Central memory CD8-positive, alpha-beta T cell (primary cell): ENCODE measurements at places on chromosomes 7 and 10.

- H3K4me1 ChIP-seq, result no peaks in the 10 kb centered on the region
- no peak for DNase-seq
- H3K27ac ChIP-seq, result no peak overlapping the region
- H3K27me3 ChIP-seq, result no peaks in the 10 kb centered on the region
- H3K36me3 ChIP-seq, result no peaks in the 10 kb centered on the region
Measured at GRCh38 chr10:124150189-124150806, 56.9 kb upstream of the CHST15 start.

- H3K4me3 ChIP-seq, result peak overlapping the region; percentile 76
- peaks cover 37% of the 10 kb centered on the region for H3K4me1 ChIP-seq
- H3K36me3 ChIP-seq, result peaks cover 5% of the 10 kb centered on the region
- no peak for DNase-seq
Measured at GRCh38 chr10:101228153-101228965, 904 bp downstream of the LBX1 start.

DNA sequence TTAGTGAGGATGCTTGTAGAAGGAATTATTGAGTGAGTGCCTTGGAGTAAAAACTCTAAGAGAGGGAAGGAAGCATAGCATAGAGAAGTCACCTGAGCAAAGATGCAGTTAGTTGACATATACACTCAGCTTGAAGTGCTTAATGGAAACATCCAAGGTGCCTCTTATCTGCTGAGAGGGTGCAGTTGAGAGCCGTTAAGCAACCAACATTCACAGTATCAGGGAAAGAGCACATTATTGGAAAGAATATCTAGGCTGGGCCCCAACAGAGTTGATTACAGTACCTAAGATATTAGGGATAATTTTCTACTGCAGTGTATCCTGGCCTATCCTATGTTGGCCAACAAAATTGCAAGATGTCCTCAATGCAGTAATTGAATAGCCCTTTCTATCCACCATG is 302.0 kb downstream of the ETV1 start:
- no peak overlapping the region for H3K4me3 ChIP-seq
- no peaks in the 10 kb centered on the region for H3K27me3 ChIP-seq
- H3K4me1 ChIP-seq, result no peaks in the 10 kb centered on the region
- H3K36me3 ChIP-seq, result no peaks in the 10 kb centered on the region
- H3K27ac ChIP-seq, result no peak overlapping the region

DNA sequence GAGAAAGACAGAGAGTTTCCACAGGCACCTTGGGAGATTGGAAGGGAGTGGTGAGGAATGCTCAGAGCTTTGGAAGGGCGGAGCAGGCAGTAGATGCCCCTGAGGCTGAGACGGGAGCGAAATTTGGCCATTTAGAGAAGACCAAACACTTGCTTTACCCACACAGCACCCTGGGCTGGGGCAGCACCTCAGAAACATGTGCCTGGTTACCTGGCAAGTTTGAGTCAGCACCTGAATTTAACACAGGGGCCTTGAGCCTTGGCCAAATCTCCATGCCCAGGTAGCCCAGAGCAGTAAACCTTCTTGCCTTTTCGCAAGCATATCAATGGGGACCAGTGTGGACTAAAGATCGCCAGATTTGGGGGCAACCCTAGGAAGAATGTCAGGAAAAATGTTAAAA is 111.9 kb upstream of the NFE2L3 start:
- peaks cover 79% of the 10 kb centered on the region for H3K27me3 ChIP-seq
- no peak for DNase-seq
- no peak overlapping the region for H3K4me3 ChIP-seq
- H3K36me3 ChIP-seq, result peaks cover 2% of the 10 kb centered on the region
- H3K27ac ChIP-seq, result no peak overlapping the region

GRCh38 chr10:43202224-43202656 is 64.0 kb downstream of the CSGALNACT2 start:
- peak; percentile 33 for DNase-seq
- H3K4me3 ChIP-seq, result peak overlapping the region; percentile 80
- H3K27me3 ChIP-seq, result no peaks in the 10 kb centered on the region
- peaks cover 9% of the 10 kb centered on the region for H3K36me3 ChIP-seq
- peaks cover 13% of the 10 kb centered on the region for H3K4me1 ChIP-seq
- H3K27ac ChIP-seq, result peak overlapping the region; percentile 55

DNA sequence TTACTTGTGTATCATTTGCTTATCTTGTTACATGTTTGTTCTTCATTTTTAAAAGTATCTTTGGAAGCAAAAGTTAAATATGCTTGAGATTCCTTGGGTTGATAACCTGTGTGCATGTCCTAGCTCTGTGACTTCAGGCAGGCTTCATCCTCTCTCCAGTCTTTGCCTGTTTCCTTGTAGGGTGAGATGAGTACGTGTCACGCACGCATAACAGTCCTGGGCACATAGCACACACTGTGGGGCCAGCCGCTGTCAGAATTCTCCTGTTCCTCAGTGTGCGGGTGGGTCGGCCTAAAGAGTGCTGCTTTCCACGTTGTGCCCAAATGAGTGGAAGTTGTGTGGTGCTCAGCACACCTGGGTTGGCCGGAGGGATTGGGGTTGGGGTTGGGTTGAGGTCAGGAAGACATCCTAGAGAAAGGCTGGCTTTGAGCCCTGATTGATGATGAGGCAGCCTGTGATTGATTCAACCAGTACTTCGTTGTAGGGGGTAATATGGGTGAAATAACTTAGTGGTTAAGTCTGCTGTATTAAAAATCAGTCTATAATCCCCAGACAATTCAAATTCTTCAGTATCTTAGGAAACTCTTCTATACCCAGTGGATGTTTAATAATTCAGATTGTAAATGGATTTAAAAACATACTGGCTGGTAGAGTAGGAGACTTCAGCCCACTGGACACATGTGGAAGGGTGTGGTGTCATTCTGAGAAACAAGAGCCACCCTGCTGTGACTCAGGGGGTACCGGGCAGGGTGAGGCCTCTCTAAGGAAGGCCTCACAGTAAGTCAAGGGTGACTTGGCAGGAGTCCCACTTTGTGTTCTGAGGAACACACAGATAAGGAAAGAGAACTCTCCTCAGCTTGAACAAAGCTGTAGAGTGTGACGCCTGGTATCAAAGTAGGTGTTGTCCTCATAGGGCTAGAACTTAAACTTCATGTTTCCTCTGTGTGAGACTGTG is 54.8 kb downstream of the DAGLB start:
- peaks cover 54% of the 10 kb centered on the region for H3K4me1 ChIP-seq
- H3K4me3 ChIP-seq, result no peak overlapping the region
- DNase-seq, result no peak
- H3K27ac ChIP-seq, result peak overlapping the region; percentile 63

DNA sequence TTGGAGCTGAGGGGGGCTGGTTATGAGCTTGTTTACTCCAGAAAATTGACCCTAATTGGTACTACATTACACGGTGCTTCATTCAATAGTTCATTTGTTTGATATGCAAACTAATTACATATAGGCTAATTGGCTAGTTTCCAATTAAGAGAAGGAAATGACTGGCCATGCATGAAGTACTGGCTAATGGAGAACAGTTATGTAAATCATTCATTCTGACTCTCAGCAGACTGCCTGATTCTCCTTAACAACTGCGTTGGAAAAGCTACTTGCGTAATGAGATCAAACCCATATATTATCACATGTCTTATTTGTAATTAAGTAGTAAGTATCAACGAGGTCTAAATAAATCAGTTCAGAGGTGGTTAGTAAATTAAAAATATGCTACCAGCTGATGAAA is 81.8 kb upstream of the CTTNBP2 start:
- no peak overlapping the region for H3K27ac ChIP-seq
- no peaks in the 10 kb centered on the region for H3K36me3 ChIP-seq
- peaks cover 10% of the 10 kb centered on the region for H3K27me3 ChIP-seq
- no peak overlapping the region for H3K4me3 ChIP-seq

GRCh38 chr10:15363031-15363430 is 8.1 kb downstream of the FAM171A1 start:
- H3K27ac ChIP-seq, result no peak overlapping the region
- no peaks in the 10 kb centered on the region for H3K36me3 ChIP-seq
- peaks cover 39% of the 10 kb centered on the region for H3K27me3 ChIP-seq
- no peak for DNase-seq
- H3K4me3 ChIP-seq, result no peak overlapping the region

- peaks cover 4% of the 10 kb centered on the region for H3K36me3 ChIP-seq
- H3K4me3 ChIP-seq, result no peak overlapping the region
- DNase-seq, result no peak
- H3K4me1 ChIP-seq, result peaks cover 50% of the 10 kb centered on the region
- H3K27me3 ChIP-seq, result no peaks in the 10 kb centered on the region
Measured at GRCh38 chr10:50410066-50410811, 158.9 kb upstream of the ASAH2 start.

GRCh38 chr7:16071246-16071857 is 350.0 kb downstream of the CRPPA start:
- no peaks in the 10 kb centered on the region for H3K36me3 ChIP-seq
- no peaks in the 10 kb centered on the region for H3K4me1 ChIP-seq
- no peak overlapping the region for H3K27ac ChIP-seq
- no peak overlapping the region for H3K4me3 ChIP-seq
- H3K27me3 ChIP-seq, result peaks cover 11% of the 10 kb centered on the region

DNA sequence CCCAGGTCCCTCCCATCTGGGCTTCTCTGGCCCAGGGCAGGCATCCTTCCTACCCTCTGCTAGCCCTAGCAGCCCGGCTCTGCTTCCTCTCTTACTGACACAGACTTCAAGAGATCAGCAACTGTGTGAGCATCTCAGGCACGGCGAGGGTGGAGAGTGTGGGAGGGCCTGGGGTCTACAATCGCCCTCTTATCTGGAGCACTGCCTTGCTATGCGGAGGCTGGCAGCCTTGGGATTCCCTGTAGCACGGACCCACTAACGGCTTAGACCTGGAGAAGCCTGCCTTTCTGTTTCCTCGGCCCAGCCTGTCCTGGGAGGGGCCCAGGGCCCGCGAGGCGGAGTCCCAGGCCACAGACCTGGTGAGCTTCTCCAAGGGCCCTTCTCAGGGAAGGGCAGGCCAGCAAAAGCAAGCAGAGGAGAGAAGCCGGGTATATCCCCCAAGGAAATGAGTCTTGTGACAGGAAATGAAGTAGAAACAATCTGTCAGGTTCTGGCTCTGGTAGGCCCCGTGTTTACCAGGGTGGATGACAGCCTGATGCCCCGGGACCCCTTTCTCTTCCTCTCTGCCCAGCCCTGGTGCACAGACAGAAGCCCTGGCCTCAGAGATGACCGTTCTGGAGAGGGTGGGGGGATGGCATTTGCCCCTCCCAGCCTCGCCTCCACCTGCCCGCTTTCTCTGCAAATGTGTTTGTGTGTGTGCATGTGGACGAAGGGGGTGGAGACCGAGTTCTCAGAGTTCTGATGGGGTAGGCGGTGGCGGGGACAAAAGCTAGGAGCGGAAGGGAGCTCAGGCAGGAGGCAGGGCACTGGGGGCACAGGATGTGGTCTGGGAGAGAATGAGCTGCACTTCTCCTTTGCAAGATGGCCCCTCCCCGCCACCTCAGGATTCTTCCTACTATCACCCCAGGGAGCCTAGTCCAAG is 2.5 kb downstream of the LRCH4 start:
- no peaks in the 10 kb centered on the region for H3K27me3 ChIP-seq
- peaks cover 31% of the 10 kb centered on the region for H3K4me1 ChIP-seq
- peak overlapping the region; percentile 97 for H3K4me3 ChIP-seq
- no peak for DNase-seq

- no peaks in the 10 kb centered on the region for H3K4me1 ChIP-seq
- no peak for DNase-seq
- H3K27me3 ChIP-seq, result no peaks in the 10 kb centered on the region
- H3K27ac ChIP-seq, result no peak overlapping the region
- no peak overlapping the region for H3K4me3 ChIP-seq
Measured at GRCh38 chr7:36227223-36227622, 74.2 kb downstream of the EEPD1 start.

- H3K36me3 ChIP-seq, result no peaks in the 10 kb centered on the region
- H3K27ac ChIP-seq, result no peak overlapping the region
- no peaks in the 10 kb centered on the region for H3K4me1 ChIP-seq
Measured at GRCh38 chr10:8951440-8952089, 897.1 kb downstream of the GATA3 start.

DNA sequence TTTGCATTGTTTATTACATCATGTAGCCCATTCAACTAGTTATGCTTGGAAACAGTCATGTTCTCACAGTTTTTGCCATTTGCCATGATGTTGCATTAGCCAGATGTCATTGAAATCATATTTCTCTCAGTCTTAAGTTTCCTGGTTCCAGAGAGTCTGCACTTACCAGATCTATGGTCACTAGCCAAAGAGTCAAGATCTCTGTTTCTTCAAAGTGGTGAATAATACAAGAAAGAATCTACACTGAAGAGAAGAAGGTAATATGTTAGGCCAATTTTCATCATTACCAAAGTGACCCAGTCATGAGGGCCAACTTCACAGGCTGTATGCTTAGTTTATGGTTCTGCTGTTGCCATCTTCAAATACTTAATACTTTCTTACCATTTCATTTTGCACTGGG is 89.0 kb upstream of the PHYHIPL start:
- no peaks in the 10 kb centered on the region for H3K4me1 ChIP-seq
- DNase-seq, result no peak
- no peaks in the 10 kb centered on the region for H3K27me3 ChIP-seq
- peaks cover 1% of the 10 kb centered on the region for H3K36me3 ChIP-seq

DNA sequence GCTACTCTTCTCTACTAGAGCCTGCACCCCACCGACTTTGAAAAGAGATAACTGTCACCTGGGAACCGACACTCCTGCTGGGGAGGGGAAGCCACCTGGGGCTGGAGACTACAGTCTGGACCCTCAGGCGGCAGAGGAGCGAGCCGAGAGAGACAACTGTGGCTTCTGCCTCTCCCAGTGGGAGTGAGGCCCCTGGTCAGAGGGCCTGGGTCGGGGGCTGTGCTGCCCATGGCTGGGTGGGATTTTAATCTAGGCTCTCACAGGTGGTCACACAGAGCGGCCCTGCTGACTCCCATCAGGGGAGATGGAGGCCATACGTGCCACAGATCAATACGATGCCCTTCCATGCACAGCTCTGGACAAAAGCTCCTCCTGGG is 372.1 kb downstream of the DNAJB6 start:
- peaks cover 2% of the 10 kb centered on the region for H3K36me3 ChIP-seq
- no peaks in the 10 kb centered on the region for H3K4me1 ChIP-seq
- no peak for DNase-seq
- H3K4me3 ChIP-seq, result no peak overlapping the region

DNA sequence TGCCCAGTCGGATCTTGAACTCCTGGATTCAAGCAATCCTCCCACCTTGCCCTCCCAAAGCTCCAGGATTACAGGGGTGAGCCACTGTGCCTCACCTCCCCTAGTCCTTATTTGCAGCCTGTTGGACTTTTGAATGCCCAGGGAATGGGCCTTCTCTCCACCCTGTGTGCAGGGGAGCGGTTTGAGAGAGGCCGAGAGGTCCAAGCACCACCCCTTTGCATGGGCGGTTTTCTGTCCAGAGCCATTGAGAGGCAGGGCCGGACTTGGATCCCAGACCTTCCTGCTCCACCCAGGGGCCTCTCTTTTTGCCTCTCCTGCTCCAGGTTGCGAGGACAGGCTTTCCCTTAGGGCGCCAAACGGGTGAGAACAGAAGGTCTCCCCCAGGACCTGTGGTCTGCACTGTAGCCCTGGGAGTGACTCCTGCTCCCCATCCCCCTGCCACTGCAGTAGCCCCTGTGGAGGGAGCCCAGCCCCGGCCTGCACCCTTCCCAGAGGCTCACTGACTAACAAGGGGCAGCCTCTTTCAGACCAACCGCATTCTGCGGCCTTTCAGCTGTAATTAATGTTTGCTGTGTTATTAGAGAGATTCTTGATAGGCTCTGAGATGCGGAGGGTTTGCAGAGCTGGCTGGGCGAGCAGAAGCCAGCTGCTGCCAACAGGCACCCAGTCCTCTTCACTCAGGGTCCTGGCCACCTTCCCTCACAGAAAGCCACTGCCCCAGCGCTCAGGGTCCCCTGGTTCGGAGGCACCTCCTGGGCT is 57.9 kb downstream of the ELFN1 start:
- DNase-seq, result no peak
- H3K27me3 ChIP-seq, result peaks cover 46% of the 10 kb centered on the region
- H3K36me3 ChIP-seq, result no peaks in the 10 kb centered on the region
- no peak overlapping the region for H3K4me3 ChIP-seq
- H3K4me1 ChIP-seq, result no peaks in the 10 kb centered on the region

GRCh38 chr10:103651783-103652476 is 158.4 kb downstream of the NEURL1 start:
- no peak overlapping the region for H3K4me3 ChIP-seq
- H3K27me3 ChIP-seq, result no peaks in the 10 kb centered on the region
- no peak overlapping the region for H3K27ac ChIP-seq
- H3K36me3 ChIP-seq, result peaks cover 6% of the 10 kb centered on the region
